Stimulated activated CD8-positive, alpha-beta memory T cell treated with anti-CD3 and anti-CD28 coated beads, Interleukin-2, amount 100 ng/mL, for 1 hour (primary cell): ENCODE measurements at places on chromosomes 7 and 10.

DNA sequence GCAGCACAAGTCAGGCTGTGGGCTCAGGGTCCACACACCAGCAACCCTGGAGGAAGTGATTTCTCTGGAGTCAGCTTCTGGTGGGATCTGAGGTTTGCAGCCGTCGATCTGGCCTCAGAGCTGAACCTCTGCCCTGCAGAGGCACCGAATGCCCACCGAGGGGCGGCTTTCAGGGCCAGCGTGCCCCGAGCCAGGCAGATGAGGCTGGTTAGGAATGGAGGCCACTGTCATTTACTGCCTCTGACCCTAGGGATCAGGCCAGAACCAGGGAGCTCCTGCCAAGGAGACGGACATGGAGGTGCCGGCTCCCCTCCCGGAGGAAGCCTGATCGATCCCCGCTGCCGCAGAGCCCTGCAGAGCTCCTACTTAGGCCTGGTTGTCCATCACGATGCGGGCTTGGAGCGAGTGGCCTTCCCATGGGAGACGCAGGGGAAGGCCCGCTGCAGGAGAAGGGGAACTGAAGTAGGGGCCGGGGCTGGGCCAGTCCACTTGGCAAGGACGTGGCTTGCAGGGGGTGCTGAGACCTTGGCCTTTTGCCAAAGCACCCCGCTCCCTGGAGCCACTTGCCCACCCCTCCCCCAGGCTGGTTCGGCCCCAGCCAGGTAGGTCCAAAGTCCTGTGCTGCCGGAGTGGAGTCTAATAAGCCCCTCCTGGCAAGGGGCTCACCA, 19.6 kb upstream of the ELFN1 start:
- DNase-seq: no peak

- DNase-seq: no peak
Observed at GRCh38 chr10:103791858-103792257, 63.5 kb downstream of the SH3PXD2A start.

DNA sequence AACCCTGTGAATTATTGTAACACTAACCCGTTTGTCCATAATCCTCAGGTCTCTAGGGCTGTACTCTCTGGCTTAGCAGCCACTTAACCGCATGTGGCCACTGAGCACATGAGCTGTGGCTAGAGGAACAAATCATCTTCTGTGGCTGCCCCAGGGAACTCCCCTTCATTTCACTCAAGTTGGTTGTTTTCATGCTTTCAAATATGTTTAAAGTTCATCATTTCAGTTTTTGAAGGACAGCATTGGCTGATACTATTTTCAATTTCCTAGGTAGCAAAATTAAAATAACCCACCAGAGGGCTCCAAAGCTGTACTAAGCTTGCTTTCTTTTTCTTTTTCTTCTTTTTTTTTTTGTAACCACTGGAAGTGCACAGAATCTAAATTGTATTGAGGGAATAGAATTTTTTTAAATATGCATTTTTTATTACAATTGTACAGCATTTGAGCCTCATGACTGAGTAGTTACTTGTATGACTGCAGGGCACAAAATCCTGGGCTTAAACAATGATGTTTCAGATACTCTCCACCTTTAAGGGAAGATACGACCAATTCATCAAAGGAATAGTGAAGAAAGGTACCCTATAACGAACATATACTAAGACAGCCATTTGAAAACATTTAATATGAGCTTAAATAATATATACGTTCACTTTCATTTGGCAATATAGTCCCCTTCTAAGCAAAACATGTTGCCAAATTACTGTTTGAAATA, 38.6 kb downstream of the MRC1 start:
- no peak for DNase-seq

- no peak for DNase-seq
Observed at GRCh38 chr10:68981074-68981473, 7.5 kb upstream of the KIFBP start.

GRCh38 chr7:155956977-155957376, 144.7 kb upstream of the SHH start:
- DNase-seq: no peak

DNA sequence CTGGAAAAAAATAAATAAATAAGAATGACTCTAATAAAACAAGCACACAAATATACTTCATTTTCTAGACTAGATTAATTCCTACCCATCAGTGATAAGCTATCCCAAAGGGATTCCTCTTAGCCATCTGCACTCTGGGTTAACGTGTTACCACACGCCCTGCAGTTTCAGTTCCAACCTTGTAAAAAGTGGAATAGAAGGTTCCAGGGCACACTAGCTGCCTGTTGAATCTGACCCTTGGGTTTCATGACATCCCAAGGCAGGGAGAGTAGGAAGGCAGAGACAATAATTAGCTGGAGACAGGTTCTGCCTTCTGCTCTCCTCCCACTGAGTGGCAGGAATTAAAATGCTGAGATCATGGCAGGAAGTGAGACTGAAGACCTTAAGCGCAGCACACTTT, 33.5 kb downstream of the SLC37A3 start:
- no peak for DNase-seq

DNA sequence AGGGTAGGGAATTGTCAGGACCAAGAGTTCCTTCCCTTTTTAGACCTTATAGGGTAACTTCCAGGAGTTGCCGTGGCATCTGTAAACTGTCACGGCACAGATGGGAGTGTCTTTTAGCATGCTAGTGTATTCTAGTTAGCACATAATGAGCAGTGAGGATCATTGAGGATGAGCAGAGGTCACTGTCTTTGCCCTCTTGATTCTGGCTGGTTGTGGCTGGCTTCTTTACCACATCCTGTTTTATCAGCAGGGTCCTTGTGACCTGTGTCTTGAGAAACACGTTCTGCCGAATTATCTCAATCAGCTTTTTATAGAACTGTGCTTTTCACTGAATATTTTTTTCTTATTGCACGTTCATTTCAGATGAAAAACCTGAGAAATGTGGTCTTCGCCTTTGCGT, 41.5 kb downstream of the MINPP1 start:
- DNase-seq: no peak

GRCh38 chr7:44909596-44910389, 24.5 kb upstream of the PURB start:
- no peak for DNase-seq

DNA sequence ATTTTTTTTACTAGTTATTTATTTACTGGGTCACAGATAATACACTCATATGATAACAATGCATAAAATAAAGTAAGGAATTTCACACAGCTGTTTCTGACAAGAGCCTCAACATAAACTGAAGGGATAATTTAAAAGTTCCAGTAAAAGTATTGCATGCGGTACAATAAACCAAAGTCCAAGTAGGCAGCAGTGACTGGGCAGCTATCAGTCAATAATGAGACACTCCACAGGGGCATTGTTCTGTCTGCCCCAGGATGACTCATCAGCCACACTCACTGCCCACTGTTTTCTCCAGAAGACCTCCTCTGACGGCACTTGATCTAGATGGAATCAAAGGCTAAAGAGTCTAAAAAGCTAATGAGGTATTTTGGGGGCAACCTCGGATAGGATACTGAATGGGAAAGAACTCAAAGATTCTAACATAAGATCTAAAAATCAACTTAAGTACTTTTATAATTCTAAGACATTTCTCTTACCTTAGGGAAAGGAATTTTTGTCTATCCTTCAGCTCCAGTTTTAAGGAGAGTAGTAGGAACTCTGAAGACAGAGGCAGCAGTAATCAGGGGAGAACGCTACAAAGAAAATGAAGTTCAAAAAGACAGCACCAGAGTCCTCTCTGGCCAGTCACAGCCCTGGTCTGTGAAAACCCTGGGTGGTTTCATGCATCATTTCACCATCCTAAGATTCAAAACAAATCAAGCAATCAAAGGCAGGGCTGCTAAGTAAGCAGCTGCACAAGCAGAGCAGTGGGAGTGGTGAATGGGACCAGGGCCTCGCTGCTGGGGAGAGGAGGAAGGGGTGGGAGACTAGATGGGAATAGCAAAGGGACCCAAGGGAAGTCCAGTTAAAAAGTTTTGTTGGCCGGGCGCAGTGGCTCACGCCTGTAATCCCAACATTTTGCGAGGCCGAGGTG, 175.1 kb downstream of the AVL9 start:
- no peak for DNase-seq
